ENCODE measurements at places on chromosomes 3 and 15.

- no peak for DNase-seq
These were observed 271.9 kb downstream of the SUCLG2 start for GRCh38 chr3:67382536-67382935.

DNA sequence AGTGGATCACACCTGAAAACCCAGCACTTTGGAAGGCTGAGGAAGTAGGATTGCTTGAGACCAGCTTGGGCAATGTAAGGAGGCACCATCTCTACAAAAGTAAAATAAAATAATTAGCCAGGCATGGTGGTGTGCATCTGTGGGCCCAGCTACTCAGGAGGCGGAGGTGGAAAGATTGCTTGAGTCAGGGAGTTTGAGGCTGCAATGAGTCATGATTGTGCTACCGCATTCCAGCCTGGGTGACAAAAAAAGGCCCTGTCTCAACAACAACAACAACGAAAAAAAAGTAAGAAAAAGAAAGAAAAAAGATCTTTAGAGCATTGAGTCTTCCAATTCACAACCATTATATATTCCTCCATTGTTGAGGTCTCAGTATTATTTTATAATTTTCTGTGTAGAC, 192.4 kb upstream of the DPH6 start:
- DNase-seq, result no peak

GRCh38 chr3:28924744-28925360, 356.0 kb upstream of the RBMS3 start:
- no peak for DNase-seq

GRCh38 chr3:120678331-120678947, 3.6 kb downstream of the HGD start:
- DNase-seq, result no peak

- no peak for DNase-seq
These were observed 17.8 kb downstream of the TMEM212 start for GRCh38 chr3:171860830-171861535.

DNA sequence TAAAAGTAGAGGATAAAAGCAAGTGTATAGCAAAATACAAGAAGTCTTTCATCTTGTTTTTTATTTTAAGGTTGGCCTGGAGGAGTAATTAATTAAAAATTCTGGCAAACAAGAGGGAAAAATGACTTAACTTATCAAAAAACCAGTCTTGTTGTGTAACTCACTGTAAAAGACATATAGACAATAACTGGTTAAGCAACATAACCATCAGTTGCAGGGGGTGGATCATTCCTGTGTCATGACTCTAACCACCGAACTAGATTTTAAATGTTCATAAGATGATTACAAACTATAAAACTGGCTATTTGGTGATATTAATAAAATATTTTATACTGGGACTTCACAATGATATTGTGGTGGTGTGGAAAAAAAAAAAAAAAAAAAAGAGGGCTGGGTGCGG, 130.6 kb downstream of the STAG1 start:
- DNase-seq, result no peak

DNA sequence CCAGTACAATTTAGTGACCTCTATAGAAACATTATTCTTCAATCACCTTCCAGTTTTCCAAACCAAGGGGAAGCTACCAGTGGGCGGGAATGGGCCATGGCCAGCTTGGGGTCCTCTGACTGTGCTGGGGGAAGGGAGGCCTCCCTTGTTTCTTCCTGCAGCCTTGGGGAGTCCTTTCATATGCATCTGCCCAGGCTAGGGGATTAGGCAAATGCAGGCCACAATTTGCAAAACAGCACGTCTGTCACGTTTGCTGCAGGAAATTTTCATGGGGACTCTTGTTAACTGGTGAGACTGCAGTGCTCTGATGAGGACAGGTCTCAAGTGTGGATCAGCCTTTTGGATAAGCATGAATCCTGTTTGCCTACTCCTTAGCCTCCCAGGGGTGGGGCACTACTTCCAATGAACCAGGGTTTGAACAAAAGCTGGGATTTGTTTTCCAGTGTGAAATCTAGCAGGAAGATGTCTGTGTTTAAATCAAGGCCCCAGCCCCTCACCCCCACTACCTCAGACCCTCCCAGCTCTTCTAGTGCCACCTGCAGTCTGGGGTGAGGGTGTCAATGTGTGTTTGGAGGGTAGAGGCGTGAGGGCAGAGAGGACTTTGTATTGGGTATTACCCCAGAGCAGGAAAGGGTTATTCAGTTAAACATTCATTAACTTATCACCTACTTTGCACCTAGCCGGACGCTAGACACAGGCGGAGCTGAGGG, 219.9 kb downstream of the OPA1 start:
- no peak for DNase-seq

GRCh38 chr3:50340448-50341329, at the start of gene RASSF1:
Gene RASSF1, minus strand, starts transcription at chr3:50340836. Its CDS starts 31 bp downstream, at chr3:50340805.
- DNase-seq, result no peak

- DNase-seq, result no peak
These were observed 5.6 kb downstream of the CHRNA3 start for GRCh38 chr15:78615151-78615589.

- DNase-seq, result no peak
These were observed 81.8 kb downstream of the NR2F2 start for GRCh38 chr15:96412045-96412905.

GRCh38 chr3:43213631-43214030, 72.7 kb upstream of the SNRK start:
- no peak for DNase-seq

DNA sequence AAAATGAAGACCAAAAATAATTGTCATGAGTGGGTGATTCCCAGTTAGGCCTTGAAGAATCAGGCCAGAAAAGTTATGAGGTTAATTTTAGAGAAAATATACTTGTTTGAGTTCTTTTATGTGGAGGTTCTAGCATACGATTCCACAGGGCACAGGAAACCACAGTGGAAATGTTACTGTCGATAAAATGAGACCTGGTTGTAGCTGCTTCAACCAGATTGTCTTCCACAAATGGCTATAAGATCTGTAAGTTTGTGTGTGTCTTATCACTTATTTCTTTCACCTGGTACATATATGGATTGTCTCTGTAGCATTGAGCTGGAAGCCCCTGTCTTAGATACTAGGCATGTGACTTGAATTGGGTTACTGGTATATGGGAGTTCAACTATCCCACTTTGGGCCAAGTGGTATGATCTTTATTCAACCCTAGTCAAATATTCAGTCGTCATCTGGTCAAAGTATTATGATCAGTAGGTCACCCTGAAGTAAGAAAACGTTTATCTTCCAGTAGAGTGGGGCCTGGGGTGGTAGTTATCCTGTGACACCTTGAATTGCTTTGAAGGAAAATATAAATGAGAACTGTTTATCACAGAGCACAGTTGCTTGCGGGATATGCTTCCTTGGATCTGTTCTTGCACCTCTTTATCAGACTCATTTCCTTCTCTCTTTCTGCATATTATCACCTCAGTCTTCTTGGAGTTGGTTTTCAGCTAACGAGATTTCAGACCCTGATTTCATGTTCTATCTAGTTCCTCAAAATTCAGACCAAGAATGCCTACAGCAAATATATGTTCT, 21.5 kb upstream of the ZNF609 start:
- DNase-seq, result no peak

- DNase-seq, result no peak
These were observed 1.9 kb upstream of the BCL2L10 start for GRCh38 chr15:52114261-52115055.

- DNase-seq, result no peak
These were observed 142.8 kb upstream of the IQSEC1 start for GRCh38 chr3:13215940-13216546.

Measured in stimulated activated CD4-positive, alpha-beta T cell treated with anti-CD3 and anti-CD28 coated beads, Interleukin-2, amount 100 ng/mL, for 4 hours (primary cell).